ENCODE measurements at places on chromosomes 2 and 18.

DNA sequence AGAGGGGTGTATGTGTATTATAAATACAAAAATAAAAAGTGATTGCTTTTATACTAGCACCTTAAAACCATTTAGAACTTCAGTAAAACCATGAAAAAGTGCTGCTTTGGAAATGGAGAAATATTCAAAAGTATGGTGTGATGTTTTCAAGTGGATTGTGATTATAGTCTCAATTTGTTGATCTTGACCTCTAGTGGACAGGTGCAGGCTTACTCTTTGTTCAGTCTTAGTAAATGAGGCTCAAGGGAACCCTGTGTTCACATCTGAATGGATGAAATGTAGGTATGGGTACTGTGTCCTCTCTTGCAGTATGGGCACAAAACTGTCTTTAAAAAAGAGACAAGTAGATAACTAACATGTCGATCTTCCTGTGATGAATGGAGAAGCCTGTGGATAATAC is 145.8 kb downstream of the MCFD2 start:
- H3K4me1 ChIP-seq, result no peaks in the 10 kb centered on the region
- H3K4me3 ChIP-seq, result no peak overlapping the region
- H3K27ac ChIP-seq, result no peak overlapping the region
- no peaks in the 10 kb centered on the region for H3K27me3 ChIP-seq

GRCh38 chr18:76466410-76466991 is 28.5 kb downstream of the ZNF516 start:
- H3K36me3 ChIP-seq, result peaks cover 5% of the 10 kb centered on the region
- H3K27ac ChIP-seq, result no peak overlapping the region
- no peak overlapping the region for H3K4me3 ChIP-seq

GRCh38 chr18:10526561-10526949 is 728 bp downstream of the NAPG start:
- peaks cover 28% of the 10 kb centered on the region for H3K36me3 ChIP-seq
- H3K27me3 ChIP-seq, result peaks cover 5% of the 10 kb centered on the region
- peaks cover 34% of the 10 kb centered on the region for H3K4me1 ChIP-seq

DNA sequence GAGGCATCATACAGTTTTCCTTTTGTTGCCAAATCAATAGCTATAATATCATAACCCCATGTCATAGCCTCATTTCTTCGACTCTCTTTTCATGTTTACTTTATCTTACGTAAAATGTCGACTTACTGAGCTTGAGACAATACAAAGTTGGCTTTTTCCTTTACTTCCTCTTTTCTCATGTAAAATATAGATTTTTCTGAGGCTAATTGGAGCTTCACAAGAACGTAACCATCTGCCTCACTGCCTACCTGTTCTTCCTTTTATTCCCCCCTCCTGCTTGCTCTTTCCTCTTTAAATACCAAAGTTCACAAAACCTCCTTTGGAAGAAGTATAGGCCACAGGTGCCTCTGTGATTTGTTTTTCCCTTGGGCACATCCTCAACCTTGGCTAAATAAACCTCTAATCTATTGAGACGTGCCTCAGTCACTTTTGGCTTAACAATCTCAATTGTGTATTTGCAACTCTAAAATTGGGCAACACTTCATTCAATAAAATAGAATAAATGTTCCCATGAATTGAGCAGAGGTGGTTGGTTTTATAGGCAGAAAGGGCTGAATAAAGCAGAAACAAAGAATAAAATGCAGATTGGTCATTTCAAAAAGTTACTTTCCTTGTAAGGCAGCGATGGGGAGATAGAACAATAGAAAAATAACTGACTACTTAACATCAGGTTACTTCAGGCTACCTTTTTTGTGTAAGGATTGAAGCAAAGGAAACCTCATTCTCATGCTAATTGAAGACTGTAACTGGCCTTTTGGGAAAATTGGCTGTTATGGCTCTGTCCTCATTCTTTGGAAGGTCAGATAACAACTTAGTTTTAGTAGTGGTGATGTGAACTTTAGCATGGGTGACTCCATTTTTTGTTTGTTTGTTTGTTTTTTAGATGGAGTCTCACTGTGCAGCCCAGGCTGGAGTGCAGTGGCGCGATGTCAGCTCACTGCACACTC is 21.3 kb downstream of the COMMD1 start:
- peaks cover 10% of the 10 kb centered on the region for H3K36me3 ChIP-seq
- peaks cover 3% of the 10 kb centered on the region for H3K4me1 ChIP-seq
- DNase-seq, result no peak
- H3K27me3 ChIP-seq, result no peaks in the 10 kb centered on the region
- H3K4me3 ChIP-seq, result no peak overlapping the region

DNA sequence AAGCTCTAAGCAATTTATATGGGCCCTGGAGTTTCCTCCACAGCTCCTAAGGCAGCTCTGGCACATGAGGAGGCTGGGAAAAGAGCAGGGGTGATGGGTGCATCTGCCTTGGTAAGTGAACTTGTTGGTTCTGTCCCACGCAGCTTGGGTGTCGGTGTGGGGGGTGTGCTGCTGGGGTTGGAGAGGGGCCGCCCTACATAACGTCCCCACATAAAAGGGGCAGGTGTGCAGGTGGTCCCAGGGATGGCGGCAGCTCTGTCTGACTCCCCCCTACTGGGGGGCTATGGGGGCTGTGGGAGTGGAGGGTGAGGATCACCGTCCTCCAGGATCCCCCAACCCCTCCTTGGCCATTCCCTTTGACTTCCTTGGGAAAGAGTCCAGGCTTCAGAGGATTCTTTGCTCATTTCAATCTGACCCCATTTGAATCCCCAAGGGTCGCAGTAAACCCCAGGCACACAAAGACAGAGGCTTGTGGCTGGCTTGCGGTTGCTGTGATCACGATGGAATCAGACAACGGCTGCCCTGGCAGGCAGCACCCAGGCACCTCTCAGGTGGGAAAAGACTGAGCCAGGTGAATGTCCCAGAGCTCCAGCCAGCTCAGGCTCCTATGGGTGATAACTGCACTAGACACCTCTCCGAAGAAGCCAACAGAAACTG is 34.5 kb upstream of the CD8A start:
- peak overlapping the region; percentile 91 for H3K27ac ChIP-seq
- peaks cover 31% of the 10 kb centered on the region for H3K36me3 ChIP-seq
- no peak for DNase-seq
- H3K4me3 ChIP-seq, result peak overlapping the region; percentile 67
- H3K27me3 ChIP-seq, result no peaks in the 10 kb centered on the region

DNA sequence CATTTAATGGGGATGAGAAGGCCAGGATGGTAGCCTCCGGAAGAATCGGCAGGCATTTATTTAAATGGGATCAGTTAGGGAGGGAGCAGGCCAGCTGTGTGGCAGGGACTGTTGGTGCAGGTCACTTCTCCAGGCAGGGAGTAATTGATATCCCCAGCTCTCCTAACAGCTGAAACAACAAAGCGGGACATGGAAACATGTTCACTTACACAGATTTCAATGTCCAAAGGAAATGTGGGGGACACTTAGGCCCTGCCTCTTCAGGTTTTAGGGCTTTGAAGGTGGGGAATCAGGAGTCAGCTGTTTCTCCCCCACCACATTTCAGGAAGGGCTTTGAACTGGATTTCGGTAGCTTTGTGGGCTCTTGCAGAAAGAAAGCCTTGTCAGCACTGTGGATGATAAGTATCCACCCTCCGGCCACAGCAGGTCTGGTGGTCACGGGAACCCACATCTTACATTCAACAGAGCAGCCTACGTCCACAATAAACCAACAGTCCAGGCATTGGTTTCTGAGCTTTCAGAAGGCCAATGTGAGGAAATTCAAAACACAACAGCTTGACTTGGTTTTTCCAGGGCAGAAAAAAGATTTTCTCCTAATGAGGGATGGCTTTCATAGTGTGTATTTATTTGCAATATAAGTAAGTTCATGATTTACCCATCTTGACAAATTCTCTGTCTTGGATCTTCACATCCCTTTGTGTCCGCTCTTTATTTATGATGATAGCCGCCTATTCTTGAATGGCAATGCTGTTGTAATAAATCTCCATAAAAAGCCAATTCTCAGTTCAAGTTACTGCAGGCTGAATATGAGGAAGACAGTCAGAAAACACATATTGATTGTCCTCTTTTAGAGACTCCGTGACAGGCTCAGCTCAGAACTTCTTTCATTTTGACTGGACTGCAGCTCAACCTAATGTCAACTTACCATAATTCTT is 96.6 kb upstream of the NRP2 start:
- H3K4me1 ChIP-seq, result no peaks in the 10 kb centered on the region
- no peak for DNase-seq
- no peaks in the 10 kb centered on the region for H3K36me3 ChIP-seq

DNA sequence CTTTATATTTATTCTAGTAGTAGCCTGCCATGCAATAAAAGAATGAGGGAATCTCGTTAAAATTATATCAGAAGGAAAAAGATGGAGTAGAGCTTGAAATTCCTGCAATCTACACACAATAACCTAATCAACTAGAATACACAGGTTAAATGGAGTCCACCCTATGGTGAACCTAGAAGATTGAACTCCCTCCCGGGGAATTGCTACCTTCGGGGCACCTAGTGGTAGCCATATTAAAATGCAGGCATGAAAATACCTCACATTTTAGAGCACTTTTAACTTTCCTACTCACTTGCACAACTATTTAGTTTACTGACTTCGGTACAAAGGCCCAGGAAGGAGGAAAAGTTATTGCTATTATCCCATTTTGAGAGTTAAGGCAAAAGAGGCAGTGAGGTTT is 174.5 kb downstream of the SS18 start:
- DNase-seq, result no peak
- peaks cover 3% of the 10 kb centered on the region for H3K36me3 ChIP-seq
- H3K4me3 ChIP-seq, result no peak overlapping the region
- H3K27me3 ChIP-seq, result peaks cover 16% of the 10 kb centered on the region
- no peaks in the 10 kb centered on the region for H3K4me1 ChIP-seq

- no peaks in the 10 kb centered on the region for H3K27me3 ChIP-seq
- no peaks in the 10 kb centered on the region for H3K4me1 ChIP-seq
- no peak overlapping the region for H3K27ac ChIP-seq
- no peak for DNase-seq
Observed at GRCh38 chr2:114464961-114465706, 22.7 kb downstream of the DPP10 start.

- no peak overlapping the region for H3K4me3 ChIP-seq
- H3K27ac ChIP-seq, result no peak overlapping the region
- no peaks in the 10 kb centered on the region for H3K4me1 ChIP-seq
- DNase-seq, result no peak
Observed at GRCh38 chr2:216770717-216771116, 75.4 kb upstream of the IGFBP5 start.

GRCh38 chr2:7108792-7109532 is 191.8 kb downstream of the RNF144A start:
- H3K27ac ChIP-seq, result peak overlapping the region; percentile 61
- no peak for DNase-seq
- no peaks in the 10 kb centered on the region for H3K27me3 ChIP-seq
- H3K4me1 ChIP-seq, result peaks cover 4% of the 10 kb centered on the region
- H3K36me3 ChIP-seq, result no peaks in the 10 kb centered on the region

DNA sequence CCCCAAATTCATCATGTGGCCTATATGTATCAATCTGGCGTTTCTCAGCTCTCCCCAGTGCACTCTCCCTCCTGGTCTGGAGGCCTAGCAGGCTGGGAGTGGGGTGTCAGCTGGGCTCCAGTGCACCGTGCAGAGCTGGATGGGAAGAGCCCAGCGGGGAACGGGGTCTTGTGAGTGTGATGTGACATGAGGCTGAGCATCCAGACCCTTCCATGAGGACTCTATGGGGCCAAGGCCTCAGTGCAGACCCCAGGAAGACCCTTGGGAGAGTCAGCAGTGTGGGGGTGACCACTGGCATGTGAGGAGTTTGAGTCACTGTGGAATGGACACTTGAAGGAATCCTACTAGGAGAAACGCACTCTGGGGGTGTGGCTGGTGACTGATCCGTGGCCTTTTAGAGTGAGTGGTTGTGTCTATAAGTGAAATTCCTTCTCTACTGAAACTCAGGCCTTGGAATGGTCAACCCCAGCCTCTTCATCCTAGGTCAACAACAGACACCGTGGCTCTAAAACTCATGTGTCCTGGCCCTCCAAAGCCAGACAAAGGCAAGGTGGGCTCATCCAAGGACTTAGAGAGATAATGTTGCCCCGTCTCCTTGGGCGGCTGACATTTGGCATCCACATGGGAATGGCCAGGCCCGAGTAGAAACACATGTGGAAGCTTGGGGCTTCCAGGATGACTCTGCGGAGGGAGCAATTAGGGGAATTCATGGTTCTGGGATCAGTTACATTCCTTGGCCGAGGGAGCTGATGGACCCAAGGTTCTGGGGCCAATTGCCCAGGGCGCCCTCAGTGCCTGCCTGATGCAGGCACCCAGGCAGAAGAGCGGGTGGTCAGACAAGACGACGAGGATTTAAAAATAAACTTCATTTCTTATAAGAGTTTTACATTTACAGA is 156.0 kb upstream of the TWIST2 start:
- H3K36me3 ChIP-seq, result no peaks in the 10 kb centered on the region
- no peak for DNase-seq
- H3K4me3 ChIP-seq, result no peak overlapping the region
- H3K27me3 ChIP-seq, result peaks cover 42% of the 10 kb centered on the region
- H3K27ac ChIP-seq, result no peak overlapping the region

- no peak overlapping the region for H3K27ac ChIP-seq
- no peak for DNase-seq
- H3K4me3 ChIP-seq, result no peak overlapping the region
- no peaks in the 10 kb centered on the region for H3K4me1 ChIP-seq
Observed at GRCh38 chr2:184851576-184851975, 253.2 kb downstream of the ZNF804A start.

- no peak overlapping the region for H3K4me3 ChIP-seq
- H3K4me1 ChIP-seq, result no peaks in the 10 kb centered on the region
- H3K36me3 ChIP-seq, result no peaks in the 10 kb centered on the region
- no peak overlapping the region for H3K27ac ChIP-seq
- H3K27me3 ChIP-seq, result no peaks in the 10 kb centered on the region
Observed at GRCh38 chr2:187107001-187107400, 258.0 kb upstream of the ZSWIM2 start.

- H3K27me3 ChIP-seq, result no peaks in the 10 kb centered on the region
- no peak overlapping the region for H3K4me3 ChIP-seq
- H3K27ac ChIP-seq, result no peak overlapping the region
- no peak for DNase-seq
- peaks cover 12% of the 10 kb centered on the region for H3K36me3 ChIP-seq
- peaks cover 23% of the 10 kb centered on the region for H3K4me1 ChIP-seq
Observed at GRCh38 chr2:33478968-33479731, 2.7 kb downstream of the RASGRP3 start.

- no peak overlapping the region for H3K4me3 ChIP-seq
- H3K27me3 ChIP-seq, result peaks cover 52% of the 10 kb centered on the region
- DNase-seq, result no peak
- H3K36me3 ChIP-seq, result no peaks in the 10 kb centered on the region
- peaks cover 3% of the 10 kb centered on the region for H3K4me1 ChIP-seq
Observed at GRCh38 chr18:23693846-23694245, 4.6 kb downstream of the LAMA3 start.

- H3K4me1 ChIP-seq, result peaks cover 10% of the 10 kb centered on the region
- H3K36me3 ChIP-seq, result peaks cover 34% of the 10 kb centered on the region
- H3K27me3 ChIP-seq, result no peaks in the 10 kb centered on the region
- peak overlapping the region; percentile 11 for H3K27ac ChIP-seq
Observed at GRCh38 chr2:231160701-231161100, 35.9 kb upstream of the HTR2B start.

GRCh38 chr18:52617931-52618330 is 277.9 kb downstream of the DCC start:
- no peak for DNase-seq
- no peaks in the 10 kb centered on the region for H3K4me1 ChIP-seq
- no peaks in the 10 kb centered on the region for H3K27me3 ChIP-seq
- H3K36me3 ChIP-seq, result no peaks in the 10 kb centered on the region

- H3K4me3 ChIP-seq, result no peak overlapping the region
- H3K36me3 ChIP-seq, result peaks cover 3% of the 10 kb centered on the region
- no peaks in the 10 kb centered on the region for H3K27me3 ChIP-seq
- DNase-seq, result no peak
- H3K27ac ChIP-seq, result no peak overlapping the region
- H3K4me1 ChIP-seq, result no peaks in the 10 kb centered on the region
Observed at GRCh38 chr2:42736598-42737322, 27.2 kb downstream of the OXER1 start.
